Activated naive CD4-positive, alpha-beta T cell treated with anti-CD3 and anti-CD28 coated beads for 36 hours (primary cell): ENCODE measurements at places on chromosomes 1 and 21. TPM values are rescaled to one million over a fixed set of nuclear protein-coding genes. Genes with fewer than 3 reads are reported as not detected.

The IGSF21 gene
- not detected for total RNA-seq

The SHISA4 gene
- total RNA-seq = 0.33 TPM

The CLCA4 gene
- total RNA-seq = not detected

The NR5A2 gene
- not detected for total RNA-seq

DNA sequence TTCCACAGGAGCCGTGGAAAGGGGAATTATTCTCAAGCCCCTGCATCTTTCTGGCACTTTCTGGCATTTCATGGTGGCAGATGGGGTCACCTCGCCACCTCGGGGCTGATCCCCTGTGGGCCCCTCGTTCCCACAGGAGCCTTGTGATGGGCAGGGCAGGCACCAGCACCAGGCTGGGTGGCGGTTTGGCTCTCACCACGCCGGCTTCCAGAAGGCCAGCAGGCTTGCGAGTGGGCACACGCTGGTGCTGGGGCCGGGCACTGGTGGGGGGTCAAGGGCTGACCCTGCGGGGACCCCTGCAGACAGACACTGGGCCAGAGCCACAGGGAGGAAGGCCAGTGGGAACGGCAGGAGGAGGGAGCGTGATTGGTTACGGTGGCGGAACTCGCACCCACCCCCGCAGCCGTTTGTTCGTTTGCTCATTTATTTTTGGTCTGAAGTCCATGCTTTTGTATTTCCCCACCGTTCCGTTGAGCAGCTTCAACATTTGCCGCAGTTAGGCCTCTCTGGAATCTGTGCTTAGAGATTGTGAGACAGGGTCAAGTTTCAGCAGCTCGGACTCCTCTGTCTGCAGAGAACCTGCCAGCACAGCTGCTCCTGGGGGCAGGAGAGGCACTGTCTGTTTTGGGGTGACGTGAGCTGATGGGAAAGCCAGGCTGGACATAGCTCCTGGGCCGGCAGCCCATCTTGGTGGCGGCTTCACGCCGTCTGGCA is 5.3 kb downstream of the COL18A1 start:
- no peak for DNase-seq

DNA sequence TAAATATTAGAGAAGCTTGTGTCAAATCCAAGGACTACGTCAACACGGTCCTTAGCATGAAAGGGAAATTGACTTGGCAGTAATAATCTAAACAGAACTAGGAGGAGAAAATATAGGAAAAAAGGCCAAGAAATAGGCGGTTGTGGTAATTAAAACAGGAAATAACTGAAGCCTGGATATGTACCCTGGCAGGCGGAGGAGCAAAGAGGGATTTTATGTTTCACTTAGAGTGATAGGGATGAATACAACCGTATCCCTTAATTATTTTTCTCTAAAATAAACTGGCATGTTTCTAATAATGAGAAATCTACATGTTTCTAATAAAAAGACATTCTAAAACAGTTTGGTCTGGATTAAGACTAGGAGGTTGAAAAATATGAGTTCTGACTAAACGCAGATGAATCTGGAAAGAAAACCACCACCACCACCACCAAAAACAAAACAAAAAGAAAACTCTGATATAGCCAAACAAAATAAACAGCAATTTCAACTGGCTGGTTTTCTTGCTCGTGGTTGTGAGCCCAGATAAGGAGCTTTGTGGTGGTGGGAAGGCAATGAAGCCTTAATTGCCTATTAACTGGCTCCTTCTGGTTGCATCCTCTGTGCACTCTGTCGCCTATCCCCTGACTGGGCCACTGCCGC is 334.2 kb upstream of the SNX7 start:
- DNase-seq = no peak

DNA sequence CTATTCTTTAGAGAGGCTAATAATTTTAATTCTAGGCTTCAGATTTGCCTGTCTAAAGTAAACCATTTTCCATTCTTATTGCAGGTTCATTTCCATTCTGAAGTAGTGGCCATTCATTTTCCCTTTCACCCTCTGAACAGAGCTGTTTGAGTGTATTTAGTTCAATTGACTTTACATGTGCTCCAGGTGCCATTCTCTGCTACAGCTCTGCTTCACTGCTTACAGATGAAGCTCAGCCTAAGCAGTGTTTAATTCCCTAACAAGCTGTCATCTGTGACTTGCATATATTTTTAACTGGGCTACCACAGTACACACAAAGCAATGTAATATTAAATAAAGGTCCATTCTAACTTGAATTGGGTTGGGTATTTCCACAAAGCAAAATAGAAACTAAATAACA is 1031.6 kb downstream of the KCNT2 start:
- no peak for DNase-seq

DNA sequence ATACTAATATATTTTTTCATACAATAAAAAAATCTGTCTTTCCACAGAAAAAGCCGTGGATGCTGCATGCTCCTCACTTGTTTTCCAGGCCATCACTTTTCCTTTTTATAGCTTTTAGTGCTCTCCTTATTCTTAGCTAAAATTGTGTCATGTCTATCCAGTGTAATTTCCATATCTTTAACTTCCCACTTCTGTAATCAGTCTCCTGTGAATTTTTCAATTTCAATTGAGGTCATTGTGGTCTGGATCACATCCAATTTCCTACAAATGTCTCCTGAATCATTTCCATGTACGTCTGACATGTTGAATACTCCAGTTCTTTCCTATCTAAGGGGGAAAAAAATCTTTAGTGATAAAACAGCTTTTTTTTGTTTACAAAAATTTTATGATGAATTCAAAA is 838.2 kb upstream of the B3GALT2 start:
- no peak for DNase-seq

DNA sequence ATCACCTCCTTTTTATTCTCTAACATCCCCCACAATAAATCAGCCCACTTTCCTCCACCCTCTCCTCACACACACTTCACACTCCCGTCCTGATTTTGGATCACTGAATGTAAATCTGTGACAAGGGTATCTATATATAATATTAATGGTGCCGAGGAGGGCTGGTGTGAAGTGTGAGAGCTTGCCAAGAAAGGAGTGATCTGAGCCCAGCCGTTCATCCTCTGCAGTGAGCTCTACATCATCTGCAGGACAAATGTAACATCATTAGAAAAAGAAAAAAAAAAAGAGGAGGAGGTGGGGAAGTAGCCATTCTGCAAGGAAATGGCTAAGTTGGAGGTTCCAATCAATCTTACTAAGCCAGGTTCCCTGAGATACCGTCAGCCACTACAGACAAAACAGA is 291.7 kb upstream of the RRP15 start:
- no peak for DNase-seq

DNA sequence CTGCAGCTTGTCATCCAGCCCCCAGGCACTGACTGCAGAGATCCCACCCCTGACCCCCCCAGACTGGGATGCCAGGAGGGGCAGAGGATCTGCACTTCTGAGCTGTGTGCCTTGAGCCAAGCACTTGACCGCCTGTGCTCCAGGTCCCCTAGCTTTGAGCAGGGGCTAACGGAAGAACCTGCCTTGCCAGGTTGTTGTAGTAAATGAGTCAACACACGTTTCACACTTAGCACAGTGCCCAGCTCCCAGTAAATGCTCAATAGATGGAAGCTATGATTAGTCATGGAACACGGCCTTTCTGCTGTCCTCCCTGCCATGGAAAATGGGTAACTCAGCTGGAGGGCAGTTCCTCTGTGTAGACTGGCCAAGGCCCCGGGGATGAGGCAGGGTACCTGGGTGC is 24.1 kb downstream of the IFFO2 start:
- DNase-seq = no peak

GRCh38 chr1:180185971-180186645 is 31.4 kb downstream of the QSOX1 start:
- no peak for DNase-seq

GRCh38 chr1:16944038-16944437 is 22.3 kb downstream of the CROCC start:
- no peak for DNase-seq

- DNase-seq = no peak
Measured at GRCh38 chr1:1567891-1568291, 6.8 kb downstream of the SSU72 start.

- peak; percentile 62 for DNase-seq
Measured at GRCh38 chr1:6445062-6445763, 20.6 kb downstream of the ESPN start.

DNA sequence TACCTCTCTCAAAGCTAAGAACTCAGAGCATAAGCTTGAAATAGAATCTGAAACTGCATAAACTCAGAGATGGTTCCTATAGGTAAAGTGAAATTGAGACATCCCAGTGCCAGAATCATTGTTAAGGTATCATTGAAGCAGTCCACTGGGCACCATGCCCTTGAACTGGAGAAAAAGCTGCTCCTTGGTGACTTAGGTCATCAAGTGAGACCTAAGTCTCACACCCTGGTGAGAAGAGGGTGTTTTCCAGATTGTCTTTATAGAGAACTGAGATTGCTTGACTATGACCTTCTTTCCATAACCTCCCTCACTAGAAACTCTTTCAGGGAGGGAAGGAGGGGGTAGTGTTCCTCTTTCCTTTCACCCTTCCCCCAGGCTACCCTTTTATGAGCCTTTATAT is 9.4 kb upstream of the ATP6V1G3 start:
- peak; percentile 18 for DNase-seq

GRCh38 chr1:84247425-84248220 is 53.9 kb upstream of the SAMD13 start:
- no peak for DNase-seq

GRCh38 chr21:18549214-18549905 is 145.8 kb upstream of the TMPRSS15 start:
- DNase-seq = no peak

GRCh38 chr21:14300074-14300473 is 82.9 kb downstream of the HSPA13 start:
- no peak for DNase-seq

GRCh38 chr1:235503403-235504121 is 690 bp downstream of the B3GALNT2 start:
- peak; percentile 35 for DNase-seq

- DNase-seq = peak; percentile 26
Measured at GRCh38 chr1:201016943-201017827, 6.3 kb downstream of the KIF21B start.

- no peak for DNase-seq
Measured at GRCh38 chr1:145897969-145898368, 11.9 kb downstream of the ITGA10 start.

DNA sequence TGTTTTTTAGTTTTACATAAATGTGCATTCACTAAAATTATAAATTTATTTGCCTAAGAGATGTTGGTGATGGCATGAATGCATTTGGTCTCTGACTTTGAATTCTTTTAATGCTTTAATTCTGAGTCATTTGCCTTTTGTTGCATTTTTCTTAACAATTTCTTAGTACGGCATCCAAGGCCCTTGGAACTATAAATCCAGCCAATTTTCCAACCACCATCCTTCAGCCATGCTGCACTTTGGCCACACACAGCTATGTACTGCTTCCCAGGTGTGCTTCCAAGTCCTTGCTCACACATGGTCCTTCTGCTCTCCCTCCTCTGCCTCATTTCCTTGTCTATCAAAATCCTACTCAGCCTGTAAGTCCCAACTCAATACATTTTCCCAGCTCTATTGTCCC is 161.0 kb downstream of the DHRS3 start:
- DNase-seq = no peak

DNA sequence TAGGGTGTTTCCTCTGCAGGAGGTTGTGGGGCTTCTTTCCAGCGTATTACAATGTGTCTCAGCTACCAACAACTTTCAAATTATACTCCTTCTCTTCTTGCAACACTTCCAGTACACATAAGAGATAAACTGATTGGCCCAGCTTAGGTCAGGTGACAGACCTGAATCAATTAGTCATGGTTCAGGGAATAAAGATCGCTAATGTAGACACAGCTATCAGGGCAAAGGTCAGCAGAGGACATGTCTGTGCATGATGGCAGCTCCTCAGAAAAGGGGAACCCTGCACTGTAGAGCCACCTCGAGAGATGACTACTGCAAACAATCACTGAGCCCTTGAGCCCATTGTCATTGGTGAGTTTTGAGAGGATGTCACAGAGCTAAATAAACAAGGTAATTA is 36.8 kb upstream of the PKN2 start:
- peak; percentile 20 for DNase-seq

DNA sequence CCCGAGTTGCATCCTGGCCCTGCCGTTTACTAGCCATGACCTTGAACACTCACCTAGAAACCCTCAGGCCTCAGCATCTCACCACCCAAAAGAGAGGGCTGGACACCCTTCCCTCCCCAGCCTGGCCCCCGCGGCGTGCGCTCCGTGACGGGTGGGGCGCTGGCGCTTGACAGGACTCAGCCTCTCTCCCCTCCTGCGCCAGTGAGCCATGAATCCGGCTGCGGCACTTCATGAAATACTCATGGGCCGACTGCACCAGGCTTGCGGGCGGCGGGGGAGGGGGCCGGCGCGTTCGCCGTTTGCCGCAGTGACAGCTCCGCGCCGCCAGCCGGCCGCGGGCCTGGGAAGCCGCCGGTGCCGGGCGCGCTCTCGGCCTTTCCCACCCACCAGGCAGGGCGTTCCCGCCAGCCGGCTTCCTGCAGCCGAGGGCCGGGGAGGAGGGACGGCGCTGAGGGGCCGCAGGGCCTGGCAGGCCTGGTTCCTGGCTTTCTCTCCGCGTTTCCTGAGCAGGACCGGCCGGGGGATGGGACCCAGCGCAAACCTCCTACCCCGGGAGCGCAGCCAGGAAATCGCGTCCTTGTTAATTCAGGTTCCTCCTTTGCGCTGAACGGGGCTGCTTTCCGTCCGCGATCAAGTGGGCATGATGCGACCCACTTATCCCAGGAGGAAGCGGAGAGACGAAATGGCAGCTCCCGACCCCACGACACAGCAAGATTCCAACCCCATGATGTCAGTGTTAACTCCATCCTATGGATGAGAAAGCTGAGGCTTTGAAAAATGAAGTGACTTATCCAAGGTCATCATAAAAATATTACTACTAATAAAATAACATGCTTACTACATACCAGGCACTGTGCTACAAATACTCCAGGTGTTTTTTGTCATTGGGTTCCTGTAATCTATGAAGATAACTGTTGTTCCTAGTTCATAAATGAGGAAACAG is 9.1 kb upstream of the LUZP1 start:
- DNase-seq = peak; percentile 68

- DNase-seq = no peak
Measured at GRCh38 chr1:172489847-172490246, 43.1 kb upstream of the SUCO start.
